ENCODE measurements at places on chromosomes 11 and 22. TPM values are rescaled to one million over a fixed set of nuclear protein-coding genes. Genes with fewer than 3 reads are reported as not detected.

DNA sequence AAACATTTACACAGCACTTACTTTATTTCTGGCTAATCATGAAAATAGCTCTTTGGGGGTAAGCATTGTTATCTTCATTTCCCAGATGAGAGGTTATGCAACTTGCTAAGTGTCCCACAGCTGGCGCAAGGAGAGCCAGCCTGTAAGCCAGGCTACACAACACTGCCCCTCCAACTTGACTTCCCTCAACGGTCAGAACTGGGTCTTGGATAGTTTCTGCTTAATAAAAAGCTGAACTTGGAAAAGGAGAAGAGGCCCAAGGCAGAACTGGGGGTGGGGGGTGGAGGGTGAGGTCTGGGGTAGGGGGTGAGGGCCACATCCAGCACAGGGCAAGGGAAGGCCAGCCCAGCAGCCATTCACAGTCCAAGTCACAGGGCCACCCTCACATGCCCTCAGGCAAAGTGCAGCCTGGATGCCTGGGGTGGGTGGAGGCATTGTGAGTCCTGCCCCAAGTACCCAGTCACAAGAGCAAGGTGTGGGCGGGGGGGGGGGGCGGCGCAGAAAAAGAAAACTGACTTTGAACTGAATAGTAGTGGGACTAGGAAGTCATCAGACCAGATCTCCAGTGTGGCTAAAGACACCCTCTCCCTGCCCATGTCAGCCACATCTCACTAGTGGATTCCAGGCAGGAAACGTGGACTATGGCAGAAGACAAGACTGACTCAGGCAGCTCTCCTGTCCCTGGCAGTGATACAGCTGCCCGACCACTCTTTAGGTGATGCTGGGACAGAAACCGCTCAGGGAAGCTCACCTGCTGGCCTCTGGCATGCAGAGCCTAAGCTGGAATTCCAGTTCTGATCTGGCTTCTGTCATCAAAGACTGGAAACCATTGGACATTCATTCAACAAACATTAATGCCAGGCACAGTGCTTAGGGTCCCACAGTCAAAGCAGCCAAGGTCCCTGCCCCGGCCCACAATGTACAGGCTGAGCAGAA lies 52.4 kb downstream of the PACSIN2 start:
- H3K27me3 ChIP-seq, result no peaks in the 10 kb centered on the region
- DNase-seq, result no peak
- H3K4me1 ChIP-seq, result peaks cover 28% of the 10 kb centered on the region
- H3K4me3 ChIP-seq, result no peak overlapping the region

DNA sequence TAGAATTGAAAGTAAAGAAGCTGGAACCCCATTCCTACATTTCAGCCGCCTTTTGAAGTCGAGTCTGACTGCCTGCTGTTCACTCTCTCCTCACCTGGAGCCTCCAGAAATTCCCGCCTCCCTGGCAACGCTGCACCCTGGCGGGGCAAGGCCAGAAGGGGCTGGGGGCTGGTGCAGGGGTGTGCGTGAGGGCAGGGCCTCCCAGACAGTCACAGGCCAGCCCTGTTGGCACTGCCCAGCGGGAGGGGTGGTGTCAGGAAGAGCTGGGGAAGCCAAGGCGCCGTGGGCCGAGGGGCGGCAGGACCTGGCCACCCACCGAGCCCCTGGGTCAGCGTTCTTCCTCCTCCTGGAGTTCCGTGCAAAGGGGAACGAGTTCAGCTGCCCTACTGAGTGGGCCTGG lies 123.2 kb downstream of the KCNQ1OT1 start:
- no peak overlapping the region for H3K27ac ChIP-seq
- no peaks in the 10 kb centered on the region for H3K4me1 ChIP-seq
- peak; percentile 6 for DNase-seq
- no peaks in the 10 kb centered on the region for H3K27me3 ChIP-seq
- no peak overlapping the region for H3K4me3 ChIP-seq

- H3K27me3 ChIP-seq, result no peaks in the 10 kb centered on the region
- no peaks in the 10 kb centered on the region for H3K36me3 ChIP-seq
- no peaks in the 10 kb centered on the region for H3K4me1 ChIP-seq
- no peak for DNase-seq
- no peak overlapping the region for H3K27ac ChIP-seq
- no peak overlapping the region for H3K4me3 ChIP-seq
These were observed 16.2 kb downstream of the OTOG start for GRCh38 chr11:17563231-17563646.

The P2RX6 gene
- 0.93 TPM for total RNA-seq

DNA sequence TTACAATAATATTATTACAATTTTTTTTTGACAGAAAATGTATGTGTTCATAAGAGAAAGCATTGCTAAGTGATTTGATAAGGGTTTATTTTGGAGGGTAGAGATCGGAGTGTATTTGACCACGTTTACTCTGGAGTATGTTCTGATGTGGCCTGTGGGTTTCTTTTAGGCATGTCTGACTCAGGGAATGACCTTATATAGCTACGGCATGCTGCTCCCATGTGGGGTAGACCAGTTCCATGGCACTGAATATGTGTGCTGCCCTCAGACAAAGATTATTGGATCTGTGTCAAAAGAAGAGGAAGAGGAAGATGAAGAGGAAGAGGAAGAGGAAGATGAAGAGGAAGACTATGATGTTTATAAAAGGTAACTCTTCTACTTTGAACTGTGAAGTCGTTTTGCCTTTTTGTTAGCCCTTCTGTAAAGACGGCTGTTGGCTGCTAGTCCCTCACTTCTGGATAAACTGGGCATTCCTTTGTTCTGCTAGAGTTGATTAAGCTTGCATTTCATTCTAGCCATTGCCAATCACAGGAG lies 38.1 kb upstream of the ST14 start:
- peaks cover 27% of the 10 kb centered on the region for H3K4me1 ChIP-seq
- peaks cover 23% of the 10 kb centered on the region for H3K36me3 ChIP-seq
- H3K27me3 ChIP-seq, result no peaks in the 10 kb centered on the region

The OR51B5 gene
- not detected for total RNA-seq

The OR4P4 gene
- not detected for total RNA-seq

The PLAAT2 gene
- total RNA-seq, result 1.6 TPM

GRCh38 chr22:42780070-42780540 lies 59.4 kb upstream of the A4GALT start:
- DNase-seq, result peak; percentile 83
- H3K27ac ChIP-seq, result no peak overlapping the region
- peaks cover 2% of the 10 kb centered on the region for H3K4me1 ChIP-seq

GRCh38 chr11:60951904-60952741 lies at the start of gene SLC15A3:
Gene SLC15A3, minus strand, starts transcription at chr11:60952176. Its CDS starts 625 bp downstream, at chr11:60951551.
- H3K27me3 ChIP-seq, result peaks cover 4% of the 10 kb centered on the region
- DNase-seq, result peak; percentile 67
- peak within 1 kb of the TSS; percentile 53 for H3K4me3 ChIP-seq

The CHRM1 gene
- not detected for total RNA-seq

GRCh38 chr11:33262011-33262645 lies 4.9 kb downstream of the HIPK3 start:
- H3K36me3 ChIP-seq, result no peaks in the 10 kb centered on the region
- H3K4me3 ChIP-seq, result no peak overlapping the region
- H3K27ac ChIP-seq, result no peak overlapping the region
- no peak for DNase-seq
- H3K27me3 ChIP-seq, result no peaks in the 10 kb centered on the region
- H3K4me1 ChIP-seq, result peaks cover 5% of the 10 kb centered on the region

- no peaks in the 10 kb centered on the region for H3K4me1 ChIP-seq
- H3K27me3 ChIP-seq, result no peaks in the 10 kb centered on the region
- H3K27ac ChIP-seq, result no peak overlapping the region
- DNase-seq, result no peak
These were observed 194.6 kb downstream of the TMEM135 start for GRCh38 chr11:87232320-87232719.

The RBMXL2 gene
- not detected for total RNA-seq

DNA sequence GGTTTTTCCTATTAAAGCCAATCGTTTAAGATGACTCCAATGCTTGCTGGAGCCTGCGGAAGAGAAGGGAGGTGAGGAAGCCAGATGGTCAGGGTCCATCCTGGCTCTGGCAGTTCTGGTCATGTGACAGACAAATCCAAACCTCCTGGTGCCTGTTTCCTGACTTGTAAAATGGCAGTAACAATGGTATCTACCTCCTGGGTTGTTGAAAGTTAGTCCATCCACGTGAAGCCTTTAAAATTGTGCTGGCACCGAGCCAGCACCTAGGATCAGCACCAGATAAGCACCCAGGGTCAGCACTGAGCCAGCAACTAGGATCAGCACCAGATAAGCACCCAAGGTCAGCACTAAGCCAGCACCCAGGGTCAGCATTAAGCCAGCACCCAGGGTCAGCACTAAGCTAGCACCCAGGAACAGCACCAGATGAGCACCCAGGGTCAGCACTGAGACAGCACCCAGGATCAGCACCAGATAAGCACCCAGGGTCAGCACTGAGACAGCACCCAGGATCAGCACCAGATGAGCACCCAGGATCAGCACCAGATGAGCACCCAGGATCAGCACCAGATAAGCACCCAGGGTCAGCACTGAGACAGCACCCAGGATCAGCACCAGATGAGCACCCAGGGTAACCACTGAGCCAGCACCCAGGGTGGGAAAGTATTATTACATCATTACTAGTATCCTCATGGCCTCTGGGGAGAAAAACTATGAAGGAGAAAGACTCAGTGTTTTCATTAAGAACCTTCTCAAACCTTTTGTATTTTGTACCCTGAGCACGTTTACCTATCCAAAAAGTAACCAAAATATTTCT lies 17.2 kb downstream of the KIAA0930 start:
- H3K27ac ChIP-seq, result no peak overlapping the region
- no peak overlapping the region for H3K4me3 ChIP-seq
- peaks cover 52% of the 10 kb centered on the region for H3K4me1 ChIP-seq

The SCGB2A2 gene
- not detected for total RNA-seq

The TPBGL gene
- 0.45 TPM for total RNA-seq

The STX5 gene
- 166 TPM for total RNA-seq

The TMEM134 gene
- 61.2 TPM for total RNA-seq

- H3K36me3 ChIP-seq, result no peaks in the 10 kb centered on the region
- no peak overlapping the region for H3K27ac ChIP-seq
- H3K27me3 ChIP-seq, result no peaks in the 10 kb centered on the region
- DNase-seq, result no peak
- no peak overlapping the region for H3K4me3 ChIP-seq
These were observed 110.3 kb upstream of the SYT13 start for GRCh38 chr11:45396394-45396793.

- peaks cover 25% of the 10 kb centered on the region for H3K4me1 ChIP-seq
- no peaks in the 10 kb centered on the region for H3K27me3 ChIP-seq
- H3K36me3 ChIP-seq, result no peaks in the 10 kb centered on the region
- no peak overlapping the region for H3K4me3 ChIP-seq
These were observed 6.6 kb downstream of the APOL4 start for GRCh38 chr22:36194971-36195370.

The ACCS gene
- total RNA-seq, result 31.9 TPM

GRCh38 chr11:73263640-73264039 lies 8.5 kb upstream of the P2RY6 start:
- no peak overlapping the region for H3K27ac ChIP-seq
- H3K4me3 ChIP-seq, result no peak overlapping the region
- peaks cover 5% of the 10 kb centered on the region for H3K27me3 ChIP-seq
- H3K36me3 ChIP-seq, result no peaks in the 10 kb centered on the region
- DNase-seq, result no peak
- H3K4me1 ChIP-seq, result no peaks in the 10 kb centered on the region

DNA sequence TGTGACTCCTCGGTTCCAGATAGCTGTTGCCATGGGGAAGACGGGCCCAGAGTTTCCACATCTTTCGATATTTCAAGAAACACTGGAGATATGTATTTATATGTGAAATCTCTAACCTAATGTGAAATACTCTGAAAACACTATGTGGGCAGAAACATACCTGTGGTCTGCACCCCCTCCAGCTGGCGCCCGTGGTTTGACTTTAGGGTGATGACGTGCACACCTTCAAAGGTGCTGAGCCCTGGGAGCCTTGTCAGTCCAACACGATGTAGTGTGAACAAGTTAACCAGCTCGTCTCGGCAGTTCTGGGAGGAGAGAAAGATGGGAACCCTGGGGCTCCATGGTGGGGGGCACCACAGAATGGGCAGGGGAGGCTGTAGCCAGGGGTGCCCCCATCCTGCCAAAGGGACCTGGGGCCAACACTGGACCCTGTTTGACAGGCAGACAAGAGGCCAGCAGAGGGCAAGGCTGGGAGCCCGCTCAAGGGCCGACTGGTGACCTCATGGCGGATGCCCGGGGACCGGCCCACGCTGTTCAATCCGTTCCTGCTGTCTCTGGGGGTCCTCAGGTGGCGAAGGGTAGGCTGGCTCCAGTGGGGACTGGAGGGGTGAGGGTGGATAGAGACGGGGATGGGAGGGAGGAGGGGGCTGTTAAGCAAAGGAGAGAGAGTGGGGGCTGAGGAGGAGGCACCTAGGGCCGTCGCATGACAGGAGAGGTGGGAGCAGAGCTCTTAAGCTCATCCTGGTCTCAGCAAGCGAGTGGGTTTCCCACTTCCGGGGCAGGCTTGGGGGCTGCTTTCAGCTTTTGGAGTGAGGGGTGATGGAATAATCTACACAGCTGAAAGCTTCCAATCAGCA lies 43.8 kb downstream of the TRIOBP start:
- H3K4me1 ChIP-seq, result peaks cover 32% of the 10 kb centered on the region
- H3K27ac ChIP-seq, result no peak overlapping the region
- H3K36me3 ChIP-seq, result no peaks in the 10 kb centered on the region
- DNase-seq, result no peak
- no peak overlapping the region for H3K4me3 ChIP-seq

DNA sequence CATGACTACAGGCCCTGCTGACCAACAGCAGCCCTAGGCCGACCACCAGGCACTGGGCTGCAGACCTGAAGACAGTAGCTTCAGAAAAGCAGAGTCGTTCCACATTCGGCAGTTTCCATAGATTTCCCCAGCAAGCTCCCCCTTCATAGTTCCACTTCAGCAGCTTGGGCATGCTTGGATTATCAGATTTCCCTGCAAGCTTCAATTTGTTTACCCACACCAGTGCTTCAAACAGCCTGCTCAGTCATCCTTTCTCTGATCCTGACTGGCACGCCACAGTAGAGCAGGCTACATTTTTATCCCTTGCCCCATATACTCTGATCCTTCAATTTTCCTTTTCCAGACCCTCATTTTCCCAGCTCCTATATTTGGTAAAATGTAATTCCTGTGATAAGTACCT lies 51.1 kb upstream of the CFAP300 start:
- no peak overlapping the region for H3K27ac ChIP-seq
- no peak overlapping the region for H3K4me3 ChIP-seq
- no peaks in the 10 kb centered on the region for H3K27me3 ChIP-seq
- H3K4me1 ChIP-seq, result no peaks in the 10 kb centered on the region

- H3K27ac ChIP-seq, result peak overlapping the region; percentile 28
- peaks cover 88% of the 10 kb centered on the region for H3K4me1 ChIP-seq
- peak; percentile 33 for DNase-seq
- no peaks in the 10 kb centered on the region for H3K36me3 ChIP-seq
- no peaks in the 10 kb centered on the region for H3K27me3 ChIP-seq
These were observed 10.8 kb upstream of the IFITM3 start for GRCh38 chr11:331358-332060.

The PPP2R1B gene
- total RNA-seq, result 40.8 TPM

GRCh38 chr11:46305295-46305694 lies 27.8 kb downstream of the CREB3L1 start:
- H3K4me3 ChIP-seq, result no peak overlapping the region
- no peaks in the 10 kb centered on the region for H3K36me3 ChIP-seq
- no peaks in the 10 kb centered on the region for H3K27me3 ChIP-seq
- H3K27ac ChIP-seq, result no peak overlapping the region
- peaks cover 25% of the 10 kb centered on the region for H3K4me1 ChIP-seq

All from natural killer cell (primary cell).